ENCODE measurements at places on chromosomes 1 and 21.

DNA sequence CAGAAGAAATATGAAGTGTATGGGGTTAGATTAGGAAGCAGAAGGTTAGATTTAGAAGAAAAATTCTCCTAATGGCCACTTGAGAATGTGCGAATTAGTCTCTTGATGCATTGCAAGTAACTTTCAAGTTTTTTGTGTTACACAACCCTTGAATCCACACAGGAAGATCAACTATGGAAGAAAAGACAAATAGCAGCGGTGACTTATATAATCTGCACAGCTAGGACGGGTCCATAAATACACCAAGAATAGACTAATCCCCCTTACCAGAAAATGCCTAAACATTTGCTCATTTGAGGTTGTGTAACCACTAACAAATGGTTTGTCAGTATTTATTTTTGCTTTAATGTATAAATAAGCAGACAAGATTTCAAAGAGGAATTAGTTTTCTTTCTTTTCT is 182.6 kb downstream of the TGFB2 start:
- no peak for DNase-seq

DNA sequence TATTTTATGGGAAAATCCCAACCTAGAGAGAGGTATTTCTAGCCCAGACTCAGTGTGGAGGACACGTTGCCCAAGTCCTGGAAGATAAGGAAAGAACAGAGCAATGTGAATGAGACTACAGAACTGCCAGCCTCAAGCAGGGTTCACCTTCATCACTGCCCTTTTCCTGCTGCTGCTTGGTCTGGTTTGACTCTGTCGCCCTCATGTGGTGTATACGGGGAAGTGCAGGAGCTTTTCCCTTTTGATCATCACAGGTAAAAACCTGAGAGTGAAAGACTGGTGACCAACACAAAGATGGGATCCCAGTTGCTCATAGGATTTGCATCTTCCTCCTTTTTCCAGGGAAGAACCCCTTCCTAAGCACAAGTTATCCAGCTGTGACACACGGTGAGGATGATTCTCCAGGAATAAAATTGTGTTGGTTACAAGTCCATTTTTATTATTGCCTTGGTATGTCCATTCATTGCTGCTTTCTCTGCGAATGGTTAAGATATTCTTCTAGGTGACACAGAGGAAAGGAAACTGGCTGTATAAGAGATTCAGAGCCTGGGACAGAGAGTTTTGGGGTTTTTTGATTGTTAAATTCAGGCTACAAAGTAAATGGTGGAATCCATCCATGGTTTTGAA is 89.5 kb upstream of the CD53 start:
- DNase-seq = peak; percentile 72

- DNase-seq = peak; percentile 85
These were observed 972 bp downstream of the CFAP410 start for GRCh38 chr21:44337941-44338895.

GRCh38 chr1:29711582-29712283 is 475.4 kb downstream of the PTPRU start:
- no peak for DNase-seq

GRCh38 chr1:235009074-235009473 is 119.6 kb downstream of the TOMM20 start:
- DNase-seq = no peak

GRCh38 chr21:16342932-16343331 is 613.1 kb downstream of the USP25 start:
- DNase-seq = peak; percentile 24

- no peak for DNase-seq
These were observed 218.6 kb downstream of the SLC44A5 start for GRCh38 chr1:75392278-75392677.

DNA sequence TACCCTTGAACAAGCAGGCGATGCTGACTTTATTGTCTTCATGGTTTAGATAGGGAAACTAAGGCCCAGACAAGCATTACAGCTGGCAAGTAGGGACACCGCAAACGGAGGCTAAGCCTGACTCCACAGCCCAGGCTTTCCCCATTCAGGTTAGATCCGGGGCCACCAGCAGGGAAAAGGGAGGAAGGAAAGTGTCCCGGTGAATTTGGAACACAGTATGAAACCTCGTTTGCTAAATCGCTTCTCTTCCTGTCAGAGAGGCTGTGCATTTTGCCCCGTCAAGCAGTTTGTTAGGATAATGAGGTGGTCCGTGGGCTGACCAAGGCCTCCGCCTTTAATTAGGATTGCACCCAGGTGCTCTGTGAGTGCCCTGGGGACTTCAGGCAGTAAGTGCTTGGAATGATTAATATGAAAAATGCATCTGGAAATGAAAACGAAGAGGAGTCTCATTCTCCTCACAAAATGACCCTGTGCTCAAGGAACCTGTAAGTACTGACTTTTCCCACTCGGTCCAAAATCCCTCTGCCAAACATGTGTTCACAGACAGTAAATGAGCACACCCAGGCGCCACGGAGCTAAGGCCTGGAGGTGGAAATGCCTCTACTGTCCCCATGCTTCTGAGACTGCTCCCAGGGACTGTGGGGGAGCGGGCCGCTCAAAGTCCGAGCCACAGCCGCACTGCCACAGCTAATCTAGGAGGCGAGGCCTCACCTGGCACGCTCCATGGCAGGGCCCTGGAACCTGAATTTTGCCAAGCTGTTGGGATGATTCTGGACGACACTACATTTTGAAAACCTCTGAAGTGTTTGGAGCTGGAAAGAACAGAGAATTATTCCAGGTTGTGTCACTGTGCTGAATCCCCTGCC is 234.1 kb downstream of the SDCCAG8 start:
- DNase-seq = peak; percentile 46

DNA sequence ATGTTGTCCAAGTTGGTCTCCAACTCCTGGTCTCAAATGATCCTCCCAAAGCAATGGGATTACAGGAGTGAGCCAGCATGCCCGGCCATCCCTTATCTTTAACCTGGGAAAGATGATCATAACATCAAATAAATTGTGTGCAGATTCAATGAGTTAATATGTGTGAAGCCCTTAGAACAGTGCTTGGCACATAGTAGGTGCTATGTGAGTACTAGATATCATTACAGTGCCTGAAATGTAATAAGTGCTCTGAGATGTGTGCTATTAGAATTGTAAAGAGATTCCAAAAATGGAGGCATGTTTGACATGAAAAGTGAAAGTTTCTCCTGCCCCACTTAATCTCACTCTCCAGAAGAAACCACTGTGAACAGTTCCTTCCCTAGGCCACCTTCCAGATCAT is 71.8 kb downstream of the RUNX3 start:
- no peak for DNase-seq

DNA sequence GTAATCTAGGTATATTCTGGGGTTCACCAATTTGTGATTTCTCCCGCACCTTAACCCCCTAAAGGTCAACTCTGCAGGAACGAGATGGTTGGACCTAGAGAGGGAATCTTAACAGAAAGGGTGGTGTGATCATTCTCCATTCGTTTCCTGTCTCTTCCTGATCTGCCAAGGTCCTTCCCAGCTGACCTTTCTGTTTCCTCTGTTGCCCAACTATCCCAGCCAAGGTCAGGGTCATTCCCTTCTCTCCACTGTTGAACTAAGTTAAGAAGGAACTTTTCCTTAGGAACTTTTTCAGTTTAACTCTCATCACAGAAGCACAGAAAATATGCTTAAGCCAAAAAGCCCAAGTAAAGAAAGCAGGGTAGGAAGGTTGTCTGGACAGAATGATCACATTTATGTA is 49.3 kb downstream of the KAZN start:
- DNase-seq = no peak

DNA sequence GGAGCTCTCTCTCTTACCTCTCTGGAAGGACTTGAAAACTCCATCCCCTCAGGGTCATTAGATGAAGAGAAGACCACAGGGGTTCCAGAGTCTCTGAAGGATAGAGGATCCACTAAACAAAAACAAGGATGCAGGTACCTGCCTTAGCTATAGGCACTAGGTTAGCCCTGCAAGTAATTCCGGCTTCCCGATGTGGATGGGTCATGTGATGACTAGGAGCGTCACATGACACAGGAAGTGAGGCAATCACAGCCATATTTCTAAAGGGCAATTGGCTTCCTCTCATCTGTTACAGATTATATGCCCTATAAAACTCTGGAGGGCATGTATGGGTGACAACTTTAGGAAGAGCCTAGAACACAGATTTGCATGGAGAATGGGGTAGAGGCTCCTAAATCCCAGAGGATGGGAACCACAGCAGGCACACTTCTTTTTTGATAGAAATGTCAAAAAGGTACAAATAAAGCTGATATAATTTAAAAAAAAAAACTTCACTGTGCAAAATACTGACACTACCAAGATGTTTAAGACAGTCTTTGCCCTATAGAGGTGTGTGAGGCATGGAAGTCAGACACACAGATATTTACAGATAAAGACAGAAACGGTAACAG is 14.1 kb downstream of the ENTREP3 start:
- peak; percentile 92 for DNase-seq

GRCh38 chr1:114359791-114360190 is 151.2 kb downstream of the TRIM33 start:
- DNase-seq = no peak

- DNase-seq = no peak
These were observed 62.8 kb upstream of the PDE9A start for GRCh38 chr21:42590431-42591131.

GRCh38 chr1:243638186-243638585 is 211.9 kb downstream of the AKT3 start:
- no peak for DNase-seq

- no peak for DNase-seq
These were observed 22.6 kb downstream of the RPRD2 start for GRCh38 chr1:150386592-150386991.
